GM13977 (cell line): ENCODE measurements at places on chromosomes 11 and 22.

DNA sequence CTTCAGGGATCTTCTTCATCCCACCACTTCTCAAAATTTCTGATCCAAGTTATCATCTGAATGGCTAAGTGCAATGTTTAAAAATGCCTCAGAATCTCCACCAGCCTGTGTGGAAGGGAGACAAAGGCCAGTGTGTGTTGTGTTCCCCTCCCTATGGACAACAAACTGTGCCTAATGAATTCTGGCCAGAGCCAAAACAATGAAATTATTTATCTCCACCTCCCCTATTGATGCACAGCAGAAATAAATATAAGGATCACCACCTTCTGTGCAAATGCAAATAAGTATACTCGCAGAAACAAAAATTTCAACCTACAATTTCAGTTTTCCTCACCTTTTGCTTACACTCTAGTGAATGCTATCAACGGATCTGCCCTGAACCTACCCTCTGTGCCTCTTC, 75.8 kb downstream of the GAB2 start:
- DNase-seq, result no peak

- peak; percentile 19 for DNase-seq
Observed at GRCh38 chr11:92225125-92225567, 528 bp downstream of the FAT3 start.

- DNase-seq, result peak; percentile 76
Observed at GRCh38 chr11:9972989-9973388, 309.1 kb downstream of the SWAP70 start.

DNA sequence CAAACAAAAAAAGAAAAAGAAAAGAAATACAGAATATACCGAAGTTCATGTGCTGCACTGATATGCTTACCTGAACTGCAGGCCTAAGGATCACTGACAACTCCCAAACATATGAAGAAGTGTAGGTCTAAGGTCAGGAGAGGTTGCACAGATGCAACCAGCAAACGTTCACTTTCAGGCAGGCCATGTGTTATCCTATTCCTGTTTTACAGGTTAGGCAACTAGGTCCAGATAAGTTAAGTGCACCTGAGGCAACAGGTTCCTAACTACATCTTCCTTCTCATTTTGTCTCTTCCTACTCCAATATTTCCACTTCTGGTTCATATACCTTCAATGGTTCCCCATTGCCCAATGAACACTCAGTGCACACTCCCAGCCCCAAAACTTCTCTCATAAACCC, 15.1 kb downstream of the PI4KA start:
- DNase-seq, result no peak

DNA sequence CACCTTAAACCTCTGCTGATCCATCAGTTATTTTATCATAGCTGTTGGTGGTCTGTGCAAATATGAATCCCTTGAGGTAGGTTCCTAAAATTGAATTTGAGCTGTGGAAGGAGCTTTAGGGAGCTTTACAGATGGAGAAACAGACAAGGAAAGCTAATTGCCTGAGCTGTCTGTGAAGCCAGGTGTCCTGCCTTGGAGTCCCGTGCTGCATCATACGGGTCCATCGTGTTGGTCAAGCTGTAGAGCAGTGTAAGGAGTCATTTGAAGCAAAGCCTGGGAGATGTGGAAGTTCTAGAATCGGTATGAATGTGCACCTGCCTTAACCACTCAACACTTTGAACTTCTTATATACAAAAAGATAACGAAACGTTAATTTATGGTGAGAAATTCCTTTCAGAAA, 1.0 kb downstream of the POLA2 start:
- no peak for DNase-seq

GRCh38 chr11:124884340-124884739, 13.3 kb downstream of the ROBO4 start:
- no peak for DNase-seq

- no peak for DNase-seq
Observed at GRCh38 chr11:70173018-70173417, 30.1 kb upstream of the FADD start.

- no peak for DNase-seq
Observed at GRCh38 chr22:38419121-38419857, 35.7 kb downstream of the KCNJ4 start.

DNA sequence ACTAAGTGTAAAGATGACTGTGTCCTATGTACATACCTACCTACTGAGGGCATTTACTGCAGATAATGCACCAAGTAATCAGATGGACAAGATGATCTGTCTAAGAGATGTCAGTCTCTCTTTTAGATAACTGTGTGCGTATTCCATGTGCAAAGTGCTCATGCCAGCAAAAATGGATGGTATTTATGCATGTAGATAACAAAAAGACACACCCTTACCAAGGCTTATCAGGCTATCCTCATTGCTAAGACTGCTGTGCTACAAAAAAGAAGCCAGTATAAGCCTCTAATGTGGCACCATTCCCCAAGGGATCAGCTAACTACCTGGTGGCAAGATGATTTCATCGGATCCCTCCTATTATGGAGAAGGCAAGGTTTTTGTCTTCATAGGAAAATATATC, 34.3 kb upstream of the CD44 start:
- DNase-seq, result no peak

DNA sequence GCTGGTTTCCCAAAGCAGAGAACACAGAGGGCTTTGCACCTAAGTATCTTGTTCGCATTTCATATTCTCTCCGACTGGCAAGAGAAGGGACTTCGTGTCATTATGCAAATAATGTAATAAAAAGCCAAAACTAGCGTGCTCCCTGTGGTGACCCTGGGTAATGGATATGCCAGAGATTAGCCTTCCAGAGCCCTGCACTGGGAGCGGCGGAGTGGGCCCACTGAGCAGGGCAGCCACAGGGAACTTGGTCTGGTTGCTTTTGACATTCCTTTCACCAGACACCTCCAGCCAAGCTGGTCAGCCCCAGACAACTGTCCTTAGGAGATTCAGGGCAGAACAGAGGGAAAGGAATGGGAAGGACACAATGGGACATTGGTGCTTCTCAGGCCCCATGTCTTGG, 56.1 kb downstream of the FLI1 start:
- no peak for DNase-seq

DNA sequence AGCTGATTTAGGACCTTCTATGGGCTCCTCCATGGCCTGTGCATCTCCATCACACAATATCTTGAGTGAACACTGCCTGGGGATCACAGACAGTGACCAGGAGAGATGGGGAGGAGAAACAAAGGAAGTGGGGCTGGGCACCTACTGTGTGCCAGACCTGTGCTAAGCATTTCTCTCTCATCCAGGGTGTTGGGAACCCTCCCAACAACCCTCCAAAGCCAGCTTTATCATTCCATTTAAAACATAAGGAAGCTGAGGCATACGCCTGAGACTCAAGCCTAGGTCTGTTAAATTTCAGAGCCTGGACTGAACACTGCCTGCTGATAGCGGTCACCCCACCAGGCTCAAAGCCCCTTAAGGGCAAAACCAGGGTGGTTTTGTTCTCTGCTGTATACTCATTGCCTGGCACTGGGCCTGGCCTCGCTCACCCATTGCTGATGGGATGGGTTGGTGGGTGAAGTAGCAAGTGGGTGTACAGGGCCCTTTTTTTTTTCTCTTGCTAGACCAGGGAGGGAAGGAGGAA, 130.1 kb downstream of the MN1 start:
- DNase-seq, result no peak

GRCh38 chr11:39327302-39327701, 2132.2 kb downstream of the LRRC4C start:
- no peak for DNase-seq

DNA sequence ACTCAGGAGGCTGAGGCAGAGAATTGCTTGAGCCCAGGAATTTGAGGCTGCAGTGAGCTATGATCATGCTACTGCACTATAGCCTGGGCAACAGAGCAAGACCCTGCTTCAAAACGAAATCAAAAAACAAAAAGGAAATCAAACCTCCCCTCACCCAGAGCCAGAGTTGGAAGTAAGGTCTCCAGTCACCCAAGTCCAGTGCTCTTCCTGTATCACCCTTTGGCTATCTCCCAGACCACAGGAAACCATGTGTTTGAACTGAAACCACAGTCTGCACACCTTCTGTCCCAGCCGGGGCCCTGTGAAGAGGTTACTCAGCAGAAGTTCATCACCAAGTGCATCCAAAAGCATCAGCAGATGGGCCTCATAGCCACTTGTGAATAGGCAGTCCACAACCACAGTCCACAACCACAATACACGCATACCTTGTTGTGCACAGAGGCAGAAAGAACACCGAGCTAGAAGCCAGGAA, 4.6 kb downstream of the MYH9 start:
- peak; percentile 65 for DNase-seq

- peak; percentile 89 for DNase-seq
Observed at GRCh38 chr11:76208438-76209374, 2.4 kb upstream of the WNT11 start.
